Femur (tissue), 1 donor: ENCODE measurements at places on chromosomes 1 and 21.

DNA sequence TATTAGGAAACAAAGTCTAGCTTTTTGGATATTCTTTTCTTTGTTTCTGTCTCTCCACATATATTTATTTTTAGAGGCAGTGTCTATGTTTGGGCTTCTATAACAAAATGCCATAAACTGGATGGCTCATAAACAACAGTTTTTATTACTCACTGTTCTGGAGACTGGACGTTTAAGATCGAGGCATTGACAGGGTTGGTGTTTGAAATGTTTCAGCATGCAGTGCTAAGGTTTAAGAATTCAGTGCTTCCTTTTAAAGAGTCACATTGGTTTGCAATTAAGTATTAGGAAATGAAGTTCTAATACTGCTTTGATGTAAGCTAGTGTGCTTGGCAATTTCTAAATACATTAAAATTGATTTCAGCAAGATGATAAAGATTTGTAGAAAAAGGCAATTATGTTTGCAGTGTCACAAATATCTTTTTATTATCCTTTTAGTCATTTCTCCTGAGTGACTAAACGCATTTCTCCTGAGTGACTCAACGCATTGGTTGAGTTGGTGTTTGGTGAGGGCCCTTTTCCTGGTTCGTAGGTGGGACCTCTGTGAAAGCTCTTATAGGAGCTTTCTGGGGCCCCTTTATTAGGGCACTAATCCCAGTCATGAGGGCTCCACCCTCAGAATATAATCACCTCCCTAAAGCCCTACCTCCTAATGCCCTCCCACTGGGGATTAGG, 317.0 kb downstream of the USP25 start:
- DNase-seq, result no peak

- no peak for DNase-seq
Measured at GRCh38 chr1:2552189-2552588, 4.0 kb upstream of the TNFRSF14 start.

DNA sequence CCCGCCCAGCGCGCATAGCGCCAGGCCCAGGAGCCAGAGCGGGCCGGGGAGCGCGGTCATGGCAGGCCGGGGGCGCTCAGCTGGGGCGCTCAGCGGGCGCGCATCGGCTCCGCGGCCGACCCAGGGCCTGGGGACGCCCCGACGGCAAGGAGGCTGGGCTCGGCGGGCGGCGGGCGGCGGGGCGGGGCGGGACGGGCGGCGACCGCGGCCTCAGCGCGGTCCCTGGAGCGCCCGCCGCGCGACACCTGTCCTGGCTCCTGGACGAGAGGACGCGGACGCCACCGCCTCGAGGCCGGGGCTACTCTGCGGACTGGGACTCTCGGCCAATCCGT, 273 bp downstream of the BMP8B start:
- DNase-seq, result no peak

GRCh38 chr1:183914276-183914675, 109.4 kb downstream of the RGL1 start:
- no peak for DNase-seq

DNA sequence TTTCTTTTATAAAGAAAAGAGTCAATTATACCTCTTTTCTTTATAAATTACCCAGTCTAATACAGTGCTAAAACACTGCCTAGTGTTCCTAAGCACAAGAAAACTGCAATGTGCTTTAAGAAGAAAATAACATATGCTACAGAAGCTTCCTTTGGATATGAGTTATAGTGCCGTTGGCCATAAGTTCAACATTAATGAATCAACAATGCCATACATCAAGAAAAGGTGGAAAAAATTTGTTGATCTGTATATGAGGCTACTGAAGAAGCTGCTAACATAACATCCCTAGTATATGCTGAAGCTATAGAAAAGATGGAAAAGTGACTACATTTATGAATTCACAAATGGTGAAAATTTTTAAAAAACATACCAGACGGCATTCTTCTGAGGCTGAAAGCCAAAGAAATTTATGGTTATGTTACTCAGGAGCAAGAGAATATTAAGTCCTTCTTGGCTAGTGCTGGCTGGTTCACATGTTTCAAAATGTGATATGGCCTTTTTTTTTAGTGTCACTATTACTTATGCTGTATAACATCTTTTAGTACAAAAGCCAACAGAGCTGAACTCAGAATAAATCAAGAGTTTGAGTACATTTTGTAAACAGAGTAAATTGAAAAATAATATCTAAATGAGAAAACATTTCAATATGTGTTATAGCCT, 743.2 kb upstream of the RGS18 start:
- DNase-seq, result no peak

DNA sequence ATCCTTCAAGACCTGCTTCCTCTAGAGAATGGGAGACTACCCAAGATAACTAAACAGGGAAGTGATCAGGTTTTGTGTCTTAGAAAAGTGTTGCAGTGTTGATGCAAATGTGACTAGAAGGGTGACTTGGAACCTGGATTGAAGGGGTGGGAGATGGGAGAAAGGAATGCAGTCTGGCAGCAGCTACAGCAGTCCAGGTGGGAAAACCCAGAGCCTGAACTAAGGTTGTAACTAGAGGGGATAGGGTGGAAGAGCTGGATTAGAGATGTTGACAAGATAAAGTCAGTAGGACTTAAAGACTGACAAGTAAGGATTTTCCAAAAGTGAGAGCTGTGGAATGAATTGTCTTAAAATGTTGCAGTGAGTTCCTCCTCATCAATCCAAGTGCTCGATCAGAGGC, 7.1 kb upstream of the SHISA4 start:
- DNase-seq, result no peak

- peak; percentile 70 for DNase-seq
Measured at GRCh38 chr1:74343216-74343615, 108.0 kb downstream of the TNNI3K start.

- no peak for DNase-seq
Measured at GRCh38 chr1:187626056-187626455, 797.3 kb downstream of the PLA2G4A start.

- no peak for DNase-seq
Measured at GRCh38 chr1:27163093-27163492, 8.2 kb upstream of the SLC9A1 start.

DNA sequence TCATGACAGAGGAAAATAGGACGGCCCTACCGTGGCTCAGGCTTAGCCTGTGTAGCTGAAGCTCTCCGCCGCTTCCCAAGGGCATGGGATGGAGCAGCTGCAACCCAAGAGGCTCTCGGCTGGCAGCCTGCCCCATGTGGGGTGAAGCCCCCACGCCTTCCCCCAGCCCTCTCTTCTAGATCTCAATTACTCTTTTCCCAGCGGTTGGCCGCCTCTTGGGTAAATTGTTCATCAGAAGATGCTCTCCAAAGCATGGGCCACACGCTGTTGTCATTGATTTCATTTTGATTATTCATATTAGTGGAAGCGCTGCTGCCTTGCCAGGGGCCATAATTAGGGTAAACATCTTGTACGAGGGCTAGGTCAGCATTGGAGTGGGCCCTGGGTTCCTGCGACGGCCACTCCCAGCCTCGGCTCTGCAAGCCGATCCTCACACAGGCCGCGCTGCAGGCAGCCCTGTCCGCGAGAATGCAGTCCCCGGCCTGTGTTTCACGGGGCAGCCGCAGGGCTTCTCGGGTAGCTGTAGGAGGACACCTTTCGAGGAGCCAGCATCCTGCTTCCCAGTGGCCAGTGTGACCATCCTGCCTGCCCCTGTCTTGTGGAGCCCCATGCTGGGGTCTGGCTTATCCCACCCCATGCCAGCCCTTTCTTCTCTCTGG, 114.4 kb upstream of the VAMP3 start:
- no peak for DNase-seq

DNA sequence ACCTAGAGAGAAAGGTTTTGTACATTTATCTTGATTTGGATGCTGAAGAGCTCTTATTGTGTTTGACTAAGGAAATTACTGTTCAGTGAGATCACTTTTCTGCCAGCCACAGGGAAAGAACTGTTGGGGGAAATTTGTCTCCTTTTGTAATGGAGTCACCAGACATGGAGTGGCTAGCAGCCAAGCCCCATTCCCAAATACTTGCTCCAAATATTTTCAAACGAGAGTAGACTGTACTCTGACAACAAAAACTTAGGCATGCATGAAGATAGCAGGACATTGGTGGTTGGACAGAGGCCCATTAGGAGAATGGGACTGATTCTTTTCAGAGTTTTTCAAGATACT, 21.1 kb downstream of the IPO9 start:
- DNase-seq, result no peak

DNA sequence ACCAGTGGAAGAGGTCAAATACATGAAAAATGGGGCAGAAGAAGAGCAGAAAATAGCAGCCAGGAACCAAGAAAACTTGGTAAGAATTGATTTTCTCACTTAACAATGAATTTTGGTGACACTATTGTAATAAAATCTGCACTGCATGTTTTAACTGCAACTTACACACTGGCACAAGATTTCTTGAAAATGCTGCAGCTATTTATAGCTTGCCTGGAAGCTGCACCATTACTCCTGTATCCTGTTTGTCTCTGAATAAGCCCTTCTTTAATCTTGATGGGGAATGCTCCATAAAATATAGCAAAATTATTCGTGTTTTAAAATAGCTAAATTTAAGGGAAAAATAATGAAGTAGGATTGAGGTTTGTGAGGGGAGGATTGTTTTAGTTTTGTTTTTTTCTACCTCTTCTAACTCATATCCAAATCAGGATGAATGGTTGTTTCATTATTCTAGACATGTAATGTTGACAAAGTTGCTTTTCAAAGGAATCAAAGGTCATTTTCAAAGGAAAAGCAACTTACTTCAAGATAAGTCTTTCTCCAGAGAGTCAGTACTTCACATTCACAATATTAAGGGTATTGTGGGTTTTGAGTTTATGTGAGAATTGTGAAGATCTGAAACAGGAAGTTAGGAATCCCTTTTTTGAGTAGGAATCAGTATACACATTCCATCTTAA, 120.9 kb downstream of the C1orf21 start:
- no peak for DNase-seq
